Stimulated activated CD4-positive, alpha-beta T cell treated with anti-CD3 and anti-CD28 coated beads, TNF-alpha, amount 100 ng/mL, for 4 hours (primary cell): ENCODE measurements at places on chromosomes 2 and 18.

- DNase-seq, result no peak
Measured at GRCh38 chr2:171651667-171652415, 35.4 kb upstream of the DYNC1I2 start.

- no peak for DNase-seq
Measured at GRCh38 chr2:10078704-10079265, 1.4 kb downstream of the CYS1 start.

DNA sequence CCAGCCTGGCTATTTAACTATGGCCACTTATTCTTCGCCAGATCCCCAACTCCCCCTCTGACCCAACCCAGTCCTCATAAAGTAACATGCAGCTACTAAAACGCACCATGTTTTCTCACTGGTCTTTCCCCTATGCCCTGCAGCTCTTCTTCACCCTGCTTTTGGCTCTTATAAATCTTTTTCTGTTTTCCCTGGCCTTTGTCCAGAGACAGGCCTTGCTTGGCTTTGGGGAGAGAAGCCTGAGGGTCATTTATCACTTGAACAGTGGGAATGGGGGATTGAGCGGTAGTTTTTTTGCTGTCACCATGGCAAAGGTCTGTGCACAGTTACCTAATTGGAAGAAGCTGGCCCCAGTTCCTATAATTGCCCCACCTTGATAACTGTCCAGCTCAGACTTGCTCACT lies 202.9 kb upstream of the NT5C1B start:
- no peak for DNase-seq

- no peak for DNase-seq
Measured at GRCh38 chr2:224479826-224480225, 77.9 kb upstream of the FAM124B start.

DNA sequence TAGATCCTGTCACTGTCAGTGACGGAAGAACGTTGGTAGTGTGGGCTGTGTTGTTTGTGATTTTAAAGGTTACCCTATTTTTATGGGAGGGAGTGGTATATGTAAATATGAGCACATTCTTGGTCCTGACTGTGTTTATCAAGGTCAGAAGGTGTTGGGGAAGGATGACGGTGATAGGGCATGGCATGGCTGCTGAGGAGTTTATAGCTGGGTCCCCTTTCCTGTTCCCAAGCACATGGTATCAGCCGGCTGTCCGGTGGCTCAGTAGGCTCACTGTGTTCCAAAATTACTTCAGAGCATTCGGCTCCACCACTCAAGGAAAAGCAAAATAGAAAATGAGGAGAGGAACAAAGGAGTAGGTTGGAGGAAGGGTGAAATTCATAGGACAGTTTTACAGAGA lies 28.6 kb downstream of the IRS1 start:
- no peak for DNase-seq
